ENCODE measurements at places on chromosomes 12 and 14. TPM values are rescaled to one million over a fixed set of nuclear protein-coding genes. Genes with fewer than 3 reads are reported as not detected.

The SMIM41 gene
- polyA plus RNA-seq = 0.65 TPM

The SLCO1B3 gene
- polyA plus RNA-seq = not detected

GRCh38 chr14:32724867-32725471, 213.7 kb upstream of the NPAS3 start:
- no peak for DNase-seq

DNA sequence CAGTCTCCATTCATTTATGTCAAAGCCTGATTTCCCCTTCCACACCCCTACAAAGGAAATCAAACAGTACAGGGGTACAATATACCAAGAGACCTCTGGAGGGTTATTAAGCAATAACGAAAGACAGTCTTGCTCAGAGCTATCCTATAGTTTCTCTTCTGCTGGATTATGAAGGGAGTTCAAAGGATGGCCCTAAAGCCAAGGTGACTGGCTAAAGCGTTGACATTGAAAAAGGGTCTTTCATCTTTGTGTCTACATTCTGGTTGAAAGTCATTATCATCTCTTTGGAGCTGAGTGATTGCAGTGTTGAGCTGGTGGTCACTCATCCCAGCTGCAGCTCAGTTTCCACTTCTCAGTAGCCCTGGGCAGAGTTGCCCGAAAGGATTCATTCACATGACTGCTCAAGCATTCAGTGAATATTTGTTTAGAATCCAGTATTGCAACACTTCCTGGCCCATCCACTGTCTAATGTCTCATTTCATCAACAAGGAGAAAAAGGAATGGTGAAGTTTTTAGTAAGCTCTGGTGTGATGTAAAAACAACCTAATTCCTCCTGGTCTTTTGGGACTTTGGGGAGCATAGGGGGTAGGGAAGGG, 19.2 kb upstream of the TBX5 start:
- DNase-seq = no peak

GRCh38 chr14:49058511-49058910, 527.7 kb downstream of the RPS29 start:
- peak; percentile 52 for DNase-seq

- DNase-seq = no peak
These were observed 7.6 kb downstream of the SAMD4A start for GRCh38 chr14:54574528-54574927.

- no peak for DNase-seq
These were observed 341.2 kb downstream of the CACNA1C start for GRCh38 chr12:2393996-2394395.

DNA sequence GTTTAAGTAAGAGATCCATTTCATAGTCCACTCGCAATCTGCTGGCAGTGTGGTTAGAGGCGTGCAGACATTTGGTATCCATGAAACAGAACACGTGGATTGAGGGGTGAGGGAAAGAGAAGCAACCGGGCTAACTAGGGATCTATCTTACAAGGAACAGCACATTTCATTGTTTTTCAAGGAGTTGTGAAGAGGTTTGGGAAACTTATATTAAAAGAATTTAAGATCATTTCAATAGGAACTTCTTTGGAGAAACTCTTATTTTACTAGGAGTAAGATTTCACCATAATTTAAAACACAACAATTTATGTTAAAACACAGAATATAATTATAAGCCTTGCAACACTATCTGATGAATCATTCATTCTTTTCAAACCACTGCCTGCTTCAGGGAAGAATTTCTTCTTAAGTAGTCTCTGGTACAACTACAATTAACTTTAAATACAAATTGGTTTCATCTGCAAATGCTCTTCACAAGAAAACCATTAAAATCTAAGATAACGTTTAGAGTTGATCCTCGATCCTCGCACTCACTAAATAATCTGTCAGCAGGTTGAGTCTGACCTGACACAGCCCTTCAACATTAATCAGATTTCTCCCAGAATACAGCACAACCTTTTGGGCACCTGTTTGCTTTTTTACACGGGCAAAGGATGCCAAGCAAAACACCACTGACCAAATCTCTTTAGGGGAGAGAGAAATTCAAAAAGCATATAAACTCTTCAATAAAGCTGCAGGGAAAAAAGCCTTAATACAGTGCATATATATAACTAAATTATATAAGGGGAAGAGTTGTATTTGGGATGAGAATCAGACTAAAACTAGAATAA, 27.3 kb downstream of the PPTC7 start:
- DNase-seq = no peak

- DNase-seq = no peak
These were observed 81.4 kb downstream of the FRMD6 start for GRCh38 chr14:51733147-51733546.

GRCh38 chr14:22607291-22607690, 9.2 kb downstream of the ABHD4 start:
- no peak for DNase-seq

GRCh38 chr14:70394674-70395306, 22.1 kb downstream of the SYNJ2BP start:
- no peak for DNase-seq
